ENCODE measurements at places on chromosomes 6 and 20.

DNA sequence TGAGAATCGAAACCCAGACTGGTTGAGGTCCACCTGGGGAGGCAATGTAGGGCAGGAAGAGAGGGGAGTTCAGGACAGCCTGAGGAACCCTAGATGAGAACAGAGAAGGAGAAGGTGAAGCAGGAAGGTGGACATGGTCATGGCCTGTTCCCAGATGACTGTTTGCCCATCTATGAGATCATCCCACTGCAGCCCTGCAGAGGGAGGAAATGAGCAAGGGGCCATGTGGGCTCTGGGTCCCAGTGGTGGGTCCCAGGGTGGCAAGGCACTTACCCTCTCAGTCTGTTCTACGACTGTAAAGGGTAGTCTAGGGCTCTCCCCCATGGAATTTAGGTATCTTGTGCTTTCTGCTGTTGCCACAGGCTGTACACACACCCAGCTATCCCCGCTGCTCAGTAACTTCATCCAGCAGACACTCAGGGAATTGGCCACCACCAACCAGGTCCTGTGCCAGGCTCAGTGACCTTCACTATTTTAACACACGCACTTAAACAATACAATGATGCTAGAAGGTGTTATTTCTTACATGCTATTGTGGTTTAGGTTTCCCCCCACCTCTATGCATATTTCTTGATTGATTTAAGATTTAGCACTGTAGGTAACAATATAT lies 89.8 kb downstream of the TOX2 start:
- no peak for DNase-seq

DNA sequence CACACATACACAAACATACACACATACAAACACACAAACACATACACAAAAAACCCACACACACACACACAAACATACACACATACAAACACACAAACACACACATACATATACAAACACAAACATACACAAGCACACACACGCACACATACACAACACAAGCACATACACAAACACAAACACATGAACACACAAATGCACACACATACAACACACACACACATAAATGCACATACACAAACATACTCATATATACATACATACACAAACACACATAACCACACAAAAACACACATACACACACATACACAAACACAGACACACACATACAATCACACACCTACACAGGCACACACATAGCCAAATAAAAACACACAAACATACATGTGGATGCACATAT lies 30.3 kb upstream of the THBS2 start:
- DNase-seq = no peak

DNA sequence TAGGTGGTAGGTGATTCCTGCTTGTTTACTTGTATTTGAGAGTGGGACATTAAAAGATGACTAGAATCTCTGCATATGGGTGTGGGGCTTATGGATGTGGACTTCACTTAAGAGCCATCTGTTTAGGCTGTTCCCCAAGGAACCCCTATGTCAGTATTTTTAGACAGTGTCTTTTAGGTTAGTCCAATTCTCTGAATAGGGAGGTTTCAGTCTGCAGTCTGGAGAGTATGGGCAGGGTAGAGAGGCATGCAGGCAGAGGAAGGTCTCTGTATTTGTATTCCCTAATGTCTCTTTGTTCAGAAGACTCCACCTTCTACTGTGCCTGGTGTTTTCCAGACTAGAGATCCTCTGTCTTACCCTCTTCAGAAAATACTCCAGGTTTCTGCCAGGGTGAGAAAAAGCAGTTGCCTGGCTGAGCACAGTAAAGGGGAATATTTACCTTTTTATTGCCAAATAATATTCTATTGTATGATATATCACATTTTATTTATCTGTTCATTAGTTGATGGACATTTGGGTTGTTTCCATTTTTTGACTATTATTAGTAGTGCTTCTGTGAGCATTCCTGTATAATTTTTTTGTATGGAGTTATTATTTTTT lies 19.1 kb downstream of the SLX4IP start:
- no peak for DNase-seq

DNA sequence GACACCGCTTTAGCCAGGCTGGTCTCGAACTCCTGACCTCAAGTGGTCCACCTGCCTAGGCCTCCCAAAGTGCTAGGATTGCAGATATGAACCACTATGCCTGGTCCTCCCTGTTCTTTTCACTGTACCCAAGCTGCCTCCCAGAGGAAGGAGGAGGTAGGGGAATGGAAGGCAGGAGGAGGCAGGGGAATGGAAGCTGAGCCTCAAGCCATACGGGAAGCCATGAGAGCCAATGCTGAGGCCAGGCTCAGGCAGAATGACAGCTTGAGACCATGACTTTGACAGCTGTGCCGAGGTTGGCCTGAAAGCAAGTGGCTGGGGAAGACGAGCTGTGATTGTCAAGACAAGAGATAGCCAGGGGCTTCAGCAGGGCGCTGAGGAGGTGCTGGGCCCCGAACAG lies 13.6 kb upstream of the ZNF335 start:
- no peak for DNase-seq

DNA sequence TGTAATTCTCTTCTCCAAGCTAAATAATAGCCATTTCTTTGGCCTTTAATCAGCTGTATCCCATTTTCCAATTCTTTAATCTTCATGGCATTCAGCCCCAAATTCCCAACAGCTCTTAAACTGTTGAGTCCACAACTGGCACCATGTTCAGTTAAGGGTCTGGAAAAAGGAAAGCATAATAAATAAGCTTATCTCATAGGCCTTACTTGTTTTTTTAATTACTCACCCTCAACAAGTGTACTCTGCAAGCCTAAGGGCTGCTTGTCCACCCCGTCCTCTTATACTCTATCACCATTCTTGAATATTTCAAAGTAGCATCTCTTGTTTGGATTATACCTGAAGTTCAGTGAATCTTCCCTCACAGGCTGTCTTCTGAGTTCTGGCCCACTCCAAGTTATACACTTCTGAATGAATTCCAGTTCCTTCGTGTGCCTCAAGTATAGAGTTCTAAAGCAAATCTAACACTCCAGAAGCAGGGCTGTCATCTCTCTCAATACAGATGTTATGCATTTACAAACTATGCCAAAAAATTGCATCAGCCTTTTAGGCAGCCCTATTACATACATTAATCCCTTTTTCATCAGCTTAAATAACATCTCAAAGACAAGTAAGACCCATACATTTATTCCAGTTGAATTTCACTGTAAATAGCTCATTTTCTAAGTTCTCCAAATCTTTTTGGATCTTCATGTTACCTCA lies 98.7 kb downstream of the COL21A1 start:
- DNase-seq = no peak

- no peak for DNase-seq
Measured at GRCh38 chr6:36154286-36154685, 24.0 kb downstream of the MAPK13 start.

- no peak for DNase-seq
Measured at GRCh38 chr6:28758818-28759235, 165.0 kb downstream of the TRIM27 start.

DNA sequence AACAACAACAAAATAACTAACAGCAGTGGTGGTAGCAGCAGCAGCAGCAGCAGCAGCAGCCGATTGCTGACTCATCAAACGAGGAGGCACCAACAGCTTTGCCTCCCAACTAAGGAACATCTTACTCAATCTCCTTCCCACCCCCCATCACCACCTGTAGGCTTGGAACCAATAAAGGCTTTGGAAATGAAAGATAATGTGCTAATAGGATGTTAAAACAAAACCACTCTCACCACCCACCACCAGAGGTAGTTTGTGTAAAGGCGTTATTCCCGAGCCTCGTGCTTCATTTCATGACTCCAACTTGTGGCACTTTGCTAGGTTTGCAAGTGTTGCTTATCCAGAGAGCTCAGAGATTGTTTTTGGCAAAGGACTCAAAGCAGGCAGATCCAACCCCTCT lies 346.5 kb downstream of the CD83 start:
- DNase-seq = no peak

- DNase-seq = no peak
Measured at GRCh38 chr6:40258531-40258930, 324.3 kb upstream of the MOCS1 start.

DNA sequence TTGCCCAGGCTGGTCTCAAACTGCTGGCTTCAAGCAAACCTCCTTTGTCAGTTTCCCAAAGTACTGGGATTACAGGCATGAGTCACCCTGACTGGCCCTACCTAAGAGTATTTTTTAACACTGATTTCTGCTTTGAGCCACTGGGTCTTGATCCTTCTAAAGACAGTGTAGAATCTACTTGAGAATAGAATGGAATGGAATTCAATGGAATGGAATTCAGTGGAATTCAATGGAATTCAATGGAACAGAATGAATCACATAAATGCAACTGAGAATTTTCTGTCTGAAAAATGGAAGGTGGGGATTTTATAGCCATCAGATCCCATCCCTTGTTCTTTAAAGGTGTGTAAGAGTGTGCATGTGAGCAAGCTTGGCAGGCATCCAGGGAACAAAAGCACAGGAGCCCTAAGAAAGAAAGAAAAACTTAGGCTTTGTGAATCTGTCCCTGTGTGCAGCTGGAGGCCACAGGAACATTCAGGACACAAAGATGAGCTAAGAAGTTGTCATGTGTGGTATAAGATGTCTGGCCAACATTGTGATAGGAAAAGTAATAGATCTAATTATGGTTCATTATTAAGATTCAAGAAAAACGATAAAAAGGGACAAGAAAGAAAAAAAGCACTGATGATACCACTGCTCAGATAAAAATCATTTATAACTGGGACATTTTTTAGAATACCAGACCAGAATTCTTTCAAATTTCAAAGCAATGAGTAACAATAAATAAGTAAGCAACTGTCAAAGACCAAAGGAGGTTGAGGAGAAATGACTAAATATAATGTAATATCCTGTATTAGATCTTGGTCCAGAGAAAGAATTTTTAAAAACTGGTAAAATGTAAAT lies 681.0 kb upstream of the GJE1 start:
- no peak for DNase-seq

Measured in activated naive CD8-positive, alpha-beta T cell treated with anti-CD3 and anti-CD28 coated beads, Interleukin-2, amount 50 U/mL, for 16 hours (primary cell).